Fibroblast of lung (primary cell): ENCODE measurements at places on chromosomes 11 and 22.

- peak; percentile 8 for DNase-seq
These were observed 98.4 kb downstream of the VPREB1 start for GRCh38 chr22:22342697-22343580.

DNA sequence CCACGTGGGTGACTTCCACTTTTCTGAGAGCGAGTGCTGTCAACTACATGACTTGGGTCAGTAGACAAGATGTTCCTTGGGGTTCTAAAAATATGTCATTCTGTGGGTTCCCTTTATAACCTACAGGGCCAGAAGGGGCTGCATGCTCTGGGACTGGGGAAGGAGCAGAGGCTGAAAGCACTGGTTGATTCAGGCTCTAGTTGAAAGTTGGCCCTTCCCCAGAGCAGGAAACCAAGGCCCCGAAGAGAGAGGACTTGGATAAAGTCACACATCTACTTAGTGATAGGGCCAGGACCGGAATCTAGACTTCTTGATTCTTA, 9.9 kb downstream of the ADAMTS15 start:
- DNase-seq, result no peak

GRCh38 chr11:9077164-9077563, 14.2 kb downstream of the SCUBE2 start:
- no peak for DNase-seq

DNA sequence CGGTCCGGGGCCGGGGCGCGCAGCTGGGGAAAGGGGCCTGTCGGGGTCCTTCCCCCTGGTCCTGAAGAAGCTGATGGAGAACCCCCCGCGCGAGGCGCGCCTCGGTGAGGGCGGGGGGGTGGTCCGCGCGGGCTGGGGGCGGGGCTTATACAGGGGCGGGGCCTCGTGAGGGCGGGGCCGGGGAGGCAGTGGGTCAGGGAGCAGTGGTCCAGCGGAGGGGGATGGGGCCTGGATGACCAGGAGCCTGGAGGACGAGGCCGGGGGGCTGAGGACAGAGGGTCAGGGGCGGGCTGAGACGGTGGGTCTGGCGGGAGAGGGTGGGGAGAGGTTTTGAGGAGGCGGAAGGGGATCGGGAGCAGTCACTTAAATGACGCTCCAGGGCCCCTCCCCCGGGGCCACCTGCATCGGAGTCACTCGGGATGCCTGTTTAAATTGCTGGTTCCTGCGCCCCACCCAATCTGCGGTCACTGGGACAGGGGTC, 396 bp downstream of the TEF start:
- DNase-seq, result peak; percentile 54

DNA sequence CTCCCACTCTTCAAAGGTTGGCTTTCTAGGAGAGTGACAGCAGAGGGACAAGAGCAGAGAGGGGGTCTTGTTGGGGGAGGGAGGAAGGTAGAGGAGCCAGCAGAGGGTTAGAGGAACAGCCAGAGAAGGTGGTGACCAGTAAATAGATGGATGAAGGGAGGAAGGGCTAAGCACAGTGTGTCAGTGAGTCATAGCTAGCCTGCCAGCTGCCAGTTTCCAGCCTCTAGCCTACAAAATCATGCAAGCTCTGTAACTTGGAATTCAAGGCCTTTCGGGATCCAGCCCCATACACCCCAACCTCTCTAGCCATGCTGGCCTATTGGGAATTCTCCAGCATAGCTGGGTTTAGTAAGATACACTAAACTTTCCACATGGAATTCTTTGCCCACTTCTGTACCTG, 147.4 kb upstream of the TEAD1 start:
- peak; percentile 82 for DNase-seq
